NCI-H1930 (cell line): ENCODE measurements at places on chromosomes 12 and 14.

DNA sequence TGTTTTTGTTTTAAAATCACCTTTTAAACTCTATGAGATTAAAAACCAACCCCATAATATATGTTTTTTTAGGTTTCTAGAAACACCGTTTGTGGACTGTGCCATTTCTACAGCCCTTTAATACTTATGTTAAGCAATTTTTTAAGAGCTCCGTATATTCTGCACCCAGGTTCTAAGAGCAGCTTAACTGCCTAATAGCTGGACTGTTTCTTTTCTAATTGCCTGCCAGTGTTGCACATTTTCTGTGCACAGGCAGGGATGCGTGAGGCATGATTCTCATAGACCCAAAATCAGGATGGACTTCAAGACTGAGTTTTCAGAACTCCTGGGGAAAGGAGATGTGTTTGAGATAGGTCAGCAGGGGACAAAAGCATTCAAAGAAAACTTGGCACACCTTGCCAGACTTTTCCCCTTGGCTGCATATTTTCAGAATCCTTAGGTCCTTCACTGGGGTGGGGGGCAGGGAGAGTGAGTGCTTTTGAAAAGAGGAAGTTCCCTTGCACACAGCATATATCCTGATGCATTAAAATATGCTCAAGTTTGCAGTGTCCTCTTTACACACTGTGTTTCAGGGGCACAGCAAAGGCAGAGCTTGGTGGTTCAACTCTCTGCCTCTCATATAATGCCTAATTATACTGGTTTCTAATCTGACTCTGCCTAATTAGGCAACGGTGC lies 27.9 kb downstream of the TMEM30B start:
- no peak for DNase-seq

DNA sequence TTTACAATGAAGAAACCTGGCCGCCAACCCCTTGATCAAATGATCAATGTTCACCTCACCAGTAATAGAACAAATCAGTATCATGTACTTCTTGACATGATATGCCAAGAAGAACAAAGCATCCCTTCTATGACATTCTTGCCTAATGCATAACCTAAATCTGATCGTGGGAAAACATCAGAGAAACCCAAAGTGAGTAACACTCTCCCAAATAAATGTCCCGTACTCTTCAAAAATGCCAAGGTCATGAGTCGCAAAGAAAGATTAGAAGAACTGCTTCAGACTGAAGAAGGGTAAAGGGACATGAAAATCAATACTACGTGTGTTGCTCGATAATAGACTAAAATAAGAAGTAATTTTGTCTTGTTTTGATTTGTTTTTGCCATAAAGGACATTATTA lies 11.4 kb upstream of the SLC25A3 start:
- DNase-seq, result no peak

GRCh38 chr14:61188196-61188595 lies 92.9 kb downstream of the TMEM30B start:
- DNase-seq, result no peak

- DNase-seq, result no peak
Observed at GRCh38 chr12:70314145-70314544, 51.9 kb upstream of the KCNMB4 start.

GRCh38 chr12:121823727-121824115 lies 19.9 kb downstream of the SETD1B start:
- DNase-seq, result no peak

DNA sequence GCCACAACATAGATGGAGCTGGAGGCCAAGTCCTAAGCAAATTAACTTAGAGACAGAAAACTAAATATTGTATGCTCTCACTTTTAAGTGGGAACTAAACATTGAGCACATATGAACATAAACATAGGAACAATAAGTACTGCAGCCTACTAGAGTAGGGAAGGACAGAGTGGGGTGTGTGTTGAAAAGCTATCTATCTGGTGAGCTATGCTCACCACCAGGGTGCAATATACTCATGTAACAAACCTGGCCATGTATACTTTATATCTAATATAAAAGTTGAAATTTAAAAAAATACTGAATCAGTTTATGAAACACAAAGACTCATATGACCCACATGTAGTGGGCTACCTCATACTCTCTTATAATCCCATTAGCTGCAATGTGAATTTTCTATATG lies 1305.0 kb downstream of the LRFN5 start:
- DNase-seq, result no peak

GRCh38 chr12:65313719-65314317 lies 35.3 kb downstream of the MSRB3 start:
- DNase-seq, result no peak

DNA sequence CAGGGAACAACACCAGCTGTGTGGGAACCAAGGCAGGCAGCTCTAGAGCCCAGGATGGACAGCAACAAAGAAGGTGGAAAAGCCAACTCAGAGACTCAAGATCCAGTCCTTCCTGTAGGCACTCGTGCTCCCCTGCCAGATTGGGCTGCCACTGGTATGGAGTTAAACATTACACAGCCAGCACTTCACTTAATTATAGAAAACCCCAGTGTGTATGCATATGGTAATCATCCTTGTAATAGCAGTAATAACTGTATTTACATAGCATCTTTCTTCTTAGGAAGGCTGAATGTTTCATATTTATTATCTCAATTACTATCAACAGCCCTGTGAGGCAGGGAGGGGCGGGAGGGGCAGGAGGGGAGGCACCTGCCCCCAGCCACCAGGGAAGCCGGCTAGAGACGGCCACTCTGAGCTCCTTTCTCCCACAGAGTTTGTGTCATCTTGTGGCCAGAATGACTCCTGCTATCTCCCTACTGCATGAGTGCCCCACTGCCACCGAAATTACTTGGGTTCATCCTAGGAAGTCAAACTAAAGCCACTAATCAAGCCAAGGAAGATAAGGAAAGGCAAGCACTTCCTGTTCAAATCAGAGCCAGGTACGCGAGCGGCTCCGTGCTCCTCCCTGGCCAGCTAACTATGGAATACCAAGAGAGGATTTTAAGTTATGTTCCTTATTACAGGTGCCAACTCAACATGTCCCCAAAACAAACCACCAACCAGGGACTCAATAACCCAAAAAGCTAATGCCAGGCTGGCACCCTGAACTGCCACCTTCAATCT lies 15.7 kb upstream of the RAB35 start:
- DNase-seq, result no peak

DNA sequence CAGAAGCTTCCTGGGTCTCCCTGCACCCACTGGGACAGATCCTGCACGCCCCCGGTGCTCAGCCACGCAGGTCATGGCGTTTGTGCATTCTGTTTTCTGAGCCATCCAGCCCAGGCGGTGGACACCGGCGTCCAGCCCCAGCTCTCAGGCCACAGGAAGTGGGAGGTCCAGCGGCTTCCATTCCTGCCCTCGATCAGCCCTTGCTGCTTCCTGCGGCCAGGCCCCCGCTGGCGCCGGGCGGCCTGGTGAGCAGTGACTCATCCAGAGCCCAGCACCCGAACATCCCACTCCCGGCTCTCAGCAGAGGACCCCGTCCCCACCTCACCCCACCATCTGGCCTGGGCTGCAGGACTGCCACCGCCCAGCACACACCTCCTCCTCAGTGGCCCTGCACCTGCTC lies 18.0 kb upstream of the NUDT14 start:
- no peak for DNase-seq
